Kidney epithelial cell (primary cell): ENCODE measurements at places on chromosomes 12 and 14. TPM values are rescaled to one million over a fixed set of nuclear protein-coding genes. Genes with fewer than 3 reads are reported as not detected.

- DNase-seq, result no peak
Observed at GRCh38 chr12:97274386-97274785, 188.2 kb upstream of the RMST start.

DNA sequence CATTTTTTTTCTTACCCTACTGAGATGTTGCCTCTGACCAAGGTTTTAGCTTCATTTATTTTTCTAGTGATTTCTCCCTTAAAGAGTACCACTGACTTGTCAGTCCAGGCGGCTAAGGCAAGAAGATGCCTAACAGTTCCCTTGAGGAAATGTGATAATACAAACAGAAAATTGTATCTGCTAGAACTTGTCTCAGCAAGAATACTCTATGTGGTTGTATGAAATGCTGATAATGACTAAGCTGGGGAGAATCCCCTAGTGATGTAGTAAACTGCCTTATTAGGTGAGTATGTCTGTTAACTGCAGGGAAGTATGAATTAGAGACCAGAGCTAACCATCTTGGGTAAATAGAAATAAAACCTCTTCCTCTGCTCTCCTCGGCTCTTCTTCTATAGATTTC lies 6.7 kb downstream of the C12orf54 start:
- DNase-seq, result no peak

- DNase-seq, result no peak
Observed at GRCh38 chr12:27449893-27450534, 3.5 kb downstream of the SMCO2 start.

DNA sequence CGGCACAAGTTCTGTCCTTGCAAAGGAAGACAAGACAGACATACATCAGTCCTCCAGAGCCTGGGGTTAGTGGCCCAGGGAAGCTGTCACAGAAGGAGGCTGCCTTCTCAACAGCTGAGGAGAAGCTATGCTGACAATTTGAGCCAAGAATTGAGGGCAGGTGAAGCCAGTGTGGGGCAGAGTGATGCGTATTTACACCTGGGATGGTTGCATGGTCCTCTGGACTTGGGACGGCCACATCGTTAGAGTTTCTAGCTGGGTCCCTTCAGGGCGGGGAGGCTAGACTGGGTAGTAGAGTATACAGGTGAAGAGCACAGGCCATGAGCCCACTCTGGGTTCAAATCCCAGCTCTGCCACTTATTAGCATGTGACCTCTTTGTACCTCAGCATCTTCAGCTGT lies 16.5 kb downstream of the KRT85 start:
- no peak for DNase-seq

GRCh38 chr14:61474701-61475100 lies 153.3 kb downstream of the PRKCH start:
- DNase-seq, result no peak

- DNase-seq, result no peak
Observed at GRCh38 chr14:61385002-61385685, 63.8 kb downstream of the PRKCH start.

DNA sequence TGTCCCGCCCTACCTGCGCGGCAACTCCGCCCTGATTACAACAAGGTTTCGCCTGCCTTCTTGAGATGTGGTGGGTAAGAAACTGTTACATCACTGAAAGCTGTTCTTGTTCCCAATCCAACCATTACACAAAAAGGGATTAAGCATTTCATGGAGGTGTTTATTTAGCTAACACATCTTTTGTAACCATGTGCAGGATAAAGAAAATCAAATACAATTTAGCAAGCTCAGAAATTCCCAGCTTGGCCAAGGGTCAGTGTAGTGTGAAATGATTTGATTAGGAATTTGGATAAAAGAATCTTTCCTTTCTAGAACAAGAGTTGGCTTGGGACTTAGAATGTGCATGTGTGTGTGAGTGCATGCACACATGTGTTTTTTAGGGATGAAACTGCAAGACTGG lies 6.3 kb downstream of the FOXN4 start:
- no peak for DNase-seq

DNA sequence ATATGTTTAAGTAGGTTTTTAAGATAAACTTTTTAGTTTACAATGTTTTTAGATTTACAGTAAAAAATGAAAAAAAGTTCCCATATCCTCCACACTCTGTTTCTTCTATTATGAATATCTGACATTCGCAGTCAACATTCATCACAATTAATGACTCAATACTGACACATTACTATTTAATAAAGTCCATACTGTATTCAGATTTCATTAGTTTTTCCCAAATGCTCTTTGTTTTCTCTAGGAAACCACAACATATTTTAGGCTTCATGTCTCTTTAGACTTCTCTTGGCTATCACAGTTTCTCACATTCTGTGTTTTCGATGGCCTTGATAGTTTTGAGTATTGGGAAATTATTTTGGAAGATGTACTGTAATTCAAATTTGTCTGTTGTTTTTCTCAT lies 399.8 kb downstream of the SLC6A15 start:
- no peak for DNase-seq

- no peak for DNase-seq
Observed at GRCh38 chr14:104386151-104386841, 193.3 kb upstream of the C14orf180 start.

GRCh38 chr12:54384591-54385041 lies at the start of gene ZNF385A:
Gene ZNF385A (minus strand): TSS chr12:54384733. CDS start chr12:54384514, 219 bp downstream.
- no peak for DNase-seq

Gene KLRB1
- total RNA-seq, result not detected in 2 replicates

Gene C1QL4
- not detected in 2 replicates for total RNA-seq
